CD4-positive, CD25-positive, alpha-beta regulatory T cell (primary cell): ENCODE measurements at places on chromosomes 7 and 10. TPM values are rescaled to one million over a fixed set of nuclear protein-coding genes. Genes with fewer than 3 reads are reported as not detected.

DNA sequence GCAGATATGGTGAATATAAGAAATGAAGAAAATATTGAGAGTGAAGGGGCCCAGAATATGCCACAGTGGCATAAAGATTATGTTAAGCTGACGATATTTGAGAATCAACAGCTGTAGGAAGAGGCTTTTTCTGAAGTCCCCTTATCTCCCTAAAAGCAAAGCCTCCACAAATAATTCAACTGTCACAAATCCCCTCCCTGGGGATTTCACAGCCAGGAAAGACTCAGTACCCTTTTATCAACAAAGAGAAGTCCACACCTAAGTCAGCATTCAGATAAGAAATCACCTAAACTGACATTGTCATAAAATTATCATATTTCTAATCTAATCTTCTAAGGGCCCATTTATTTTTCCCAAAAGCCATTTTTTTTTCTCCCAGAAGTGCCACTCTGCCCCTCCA, 284.9 kb upstream of the VWC2 start:
- H3K27me3 ChIP-seq: no peaks in the 10 kb centered on the region
- DNase-seq: no peak
- no peak overlapping the region for H3K4me3 ChIP-seq
- no peaks in the 10 kb centered on the region for H3K36me3 ChIP-seq

The PIP gene
- not detected for polyA plus RNA-seq

The JCAD gene
- not detected for polyA plus RNA-seq

DNA sequence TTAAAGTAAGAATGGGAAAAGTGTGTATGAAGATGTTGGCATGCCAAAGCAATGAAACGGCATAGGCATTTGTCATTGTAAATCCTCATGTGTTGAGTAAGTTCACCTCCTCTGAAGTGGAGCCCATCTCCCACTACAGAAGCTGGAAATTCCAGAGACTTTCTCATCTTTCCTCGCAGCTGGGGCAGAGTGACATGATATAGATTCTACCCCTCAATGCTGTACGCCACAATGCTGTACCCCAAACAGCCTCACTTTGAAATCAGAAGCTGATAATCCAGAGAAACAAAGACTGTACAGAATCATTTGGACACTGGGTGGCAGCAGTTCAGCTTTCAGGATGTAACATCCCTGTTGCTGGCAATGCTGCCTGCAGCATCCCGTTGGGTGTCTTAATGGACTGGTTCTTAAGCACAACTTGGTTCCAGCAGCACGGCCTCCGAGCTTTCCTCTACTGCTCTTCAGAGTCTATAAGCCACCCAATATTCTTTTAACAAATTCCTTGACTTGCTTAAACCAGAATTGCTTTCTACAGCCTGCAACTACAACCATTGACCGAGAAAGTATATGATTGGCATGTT, 18.8 kb downstream of the ZC3HAV1L start:
- H3K4me1 ChIP-seq: no peaks in the 10 kb centered on the region
- H3K27ac ChIP-seq: no peak overlapping the region
- no peak overlapping the region for H3K4me3 ChIP-seq
- H3K36me3 ChIP-seq: no peaks in the 10 kb centered on the region
- DNase-seq: peak; percentile 34

DNA sequence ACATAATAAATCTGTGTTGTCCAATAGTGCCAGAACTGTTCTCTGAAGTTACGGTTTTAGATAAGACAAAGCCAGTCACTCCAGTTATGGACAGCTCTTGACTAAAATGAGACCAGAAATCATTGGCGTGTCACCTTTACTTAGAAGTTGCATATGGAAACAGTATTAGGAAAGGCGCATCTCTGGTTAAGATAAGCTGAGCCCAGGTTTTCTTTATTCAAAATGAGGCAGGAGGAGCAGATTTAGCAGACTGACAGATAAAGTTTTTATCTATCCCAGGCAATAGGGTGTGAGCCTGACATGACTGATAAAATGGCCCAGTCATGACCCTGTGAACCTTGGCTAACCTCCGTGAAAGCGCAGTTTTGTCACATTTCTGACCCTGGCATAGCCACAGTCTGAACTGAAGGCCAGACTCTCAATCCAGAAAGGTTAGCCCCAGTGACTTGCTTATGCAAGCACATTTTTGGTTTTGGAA, 4.2 kb downstream of the CYP26A1 start:
- peaks cover 23% of the 10 kb centered on the region for H3K4me1 ChIP-seq
- H3K27ac ChIP-seq: no peak overlapping the region
- H3K4me3 ChIP-seq: no peak overlapping the region
- no peaks in the 10 kb centered on the region for H3K36me3 ChIP-seq
- DNase-seq: no peak

GRCh38 chr10:133245439-133246235, 8.0 kb downstream of the VENTX start:
- no peaks in the 10 kb centered on the region for H3K36me3 ChIP-seq
- no peak overlapping the region for H3K27ac ChIP-seq
- H3K4me1 ChIP-seq: peaks cover 15% of the 10 kb centered on the region
- H3K4me3 ChIP-seq: no peak overlapping the region
- DNase-seq: no peak

The HACD1 gene
- 65.8 TPM for polyA plus RNA-seq

The MUC3A gene
- polyA plus RNA-seq: not detected

The ITPRID1 gene
- polyA plus RNA-seq: not detected
